SW480 (cell line): ENCODE measurements at places on chromosomes 7 and 10.

DNA sequence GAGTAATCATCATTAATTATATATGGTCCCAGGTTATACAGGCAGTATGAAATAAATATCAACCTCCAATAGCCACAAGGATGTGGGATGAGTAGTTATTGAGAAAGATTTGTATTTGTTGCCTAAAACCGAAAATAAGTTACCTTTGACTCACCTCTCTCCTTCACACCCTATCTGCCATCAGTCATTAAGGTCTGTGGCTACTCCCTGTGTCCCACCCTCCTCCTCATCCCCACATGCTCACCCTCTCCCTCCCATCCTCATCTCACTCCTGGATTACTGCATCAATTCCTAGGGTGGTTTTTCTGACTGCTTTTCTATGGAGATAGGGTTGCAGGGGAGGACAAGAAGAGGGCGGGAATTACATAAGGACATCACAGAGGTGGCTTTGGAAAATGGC lies 9.1 kb upstream of the GGCT start:
- no peak for DNase-seq

GRCh38 chr7:134546955-134547354 lies 2.0 kb upstream of the AKR1B15 start:
- DNase-seq, result peak; percentile 24

DNA sequence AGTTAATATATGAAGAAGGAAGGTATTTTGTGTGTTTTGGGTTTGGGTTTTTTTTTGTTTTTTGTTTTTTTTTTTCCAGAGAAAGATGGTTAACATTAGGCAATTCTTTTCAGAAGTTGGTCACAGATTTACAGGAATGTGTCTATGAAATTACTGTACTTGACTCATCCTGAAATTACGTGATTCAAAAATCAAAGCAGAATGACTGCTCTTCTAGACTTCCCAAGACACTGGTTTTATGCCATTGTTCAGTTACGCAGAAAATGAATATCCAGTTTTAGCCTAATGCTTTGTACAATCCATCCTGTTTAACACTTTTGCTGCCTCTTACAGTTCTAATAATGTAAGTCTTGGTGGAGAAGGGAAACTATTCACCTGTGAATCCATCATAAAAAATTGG lies 39.7 kb upstream of the CELF2 start:
- no peak for DNase-seq

DNA sequence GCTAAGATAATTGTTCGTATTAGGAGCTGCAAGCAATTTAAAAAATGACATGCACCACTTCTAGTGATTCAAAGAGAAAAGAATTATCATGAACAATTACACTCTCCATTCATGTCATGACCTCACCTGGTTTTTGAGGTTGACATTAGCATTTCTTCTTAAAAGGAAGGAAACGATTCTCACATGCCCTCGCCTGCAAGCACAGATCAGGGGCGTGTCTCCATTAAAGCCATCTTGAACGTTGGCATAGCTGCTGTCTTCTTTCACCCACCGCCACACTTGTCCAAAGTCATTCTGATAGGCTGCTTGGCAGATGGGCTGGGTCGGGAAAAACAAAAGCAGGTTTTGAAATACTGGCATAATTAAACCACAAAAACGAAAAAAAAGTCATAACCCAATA lies 19.9 kb downstream of the ANKRD22 start:
- peak; percentile 2 for DNase-seq

DNA sequence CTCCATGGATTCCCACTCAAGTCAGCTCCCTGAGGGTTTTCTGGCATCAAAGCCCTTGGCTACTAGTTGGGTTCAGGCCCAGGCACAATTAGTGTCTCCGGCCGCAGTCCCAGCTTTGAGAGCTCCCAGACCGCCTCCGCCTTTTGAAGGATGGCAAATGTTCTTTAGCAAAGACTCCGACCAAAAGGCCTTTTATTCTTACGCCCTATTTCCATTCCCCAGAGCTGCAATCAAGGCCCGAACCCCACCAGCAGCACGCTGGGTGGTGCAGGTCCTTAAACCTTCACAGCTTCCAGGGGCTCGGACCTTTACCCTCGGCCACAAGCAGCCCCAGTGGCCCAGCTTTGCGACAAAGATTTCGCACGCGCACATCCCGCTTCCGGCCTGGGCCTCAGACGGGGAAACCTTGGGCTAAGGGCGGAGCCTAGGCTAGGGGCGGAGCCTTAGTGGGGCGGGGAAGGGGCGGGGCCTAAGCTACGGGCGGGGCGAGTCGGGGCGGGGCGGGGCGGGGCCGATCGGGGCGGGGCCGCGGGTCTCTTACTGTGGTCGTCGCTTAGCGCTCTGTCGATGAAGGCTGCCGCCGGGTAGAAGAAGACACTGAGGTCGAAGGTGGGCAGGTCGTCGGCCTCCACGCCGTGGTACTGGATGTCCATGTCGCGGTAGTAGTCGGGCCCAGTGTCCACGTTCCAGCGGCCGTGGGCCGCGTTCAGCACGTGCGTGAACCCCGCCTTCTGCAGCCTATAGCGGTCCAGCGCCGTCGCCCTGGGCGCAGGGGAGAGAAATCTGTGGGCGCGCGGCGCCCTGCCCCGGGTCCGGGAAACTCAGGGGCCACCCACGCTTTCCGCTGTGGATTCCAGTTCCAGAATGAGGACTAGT lies 68.0 kb upstream of the SAMD8 start:
- DNase-seq, result no peak

GRCh38 chr7:34263168-34263567 lies 357.8 kb downstream of the BMPER start:
- DNase-seq, result no peak

- DNase-seq, result no peak
These were observed 35.0 kb upstream of the WASL start for GRCh38 chr7:123783820-123784219.

- DNase-seq, result no peak
These were observed 11.7 kb downstream of the CREB5 start for GRCh38 chr7:28423918-28424514.
